ENCODE measurements at places on chromosomes 2 and 18.

DNA sequence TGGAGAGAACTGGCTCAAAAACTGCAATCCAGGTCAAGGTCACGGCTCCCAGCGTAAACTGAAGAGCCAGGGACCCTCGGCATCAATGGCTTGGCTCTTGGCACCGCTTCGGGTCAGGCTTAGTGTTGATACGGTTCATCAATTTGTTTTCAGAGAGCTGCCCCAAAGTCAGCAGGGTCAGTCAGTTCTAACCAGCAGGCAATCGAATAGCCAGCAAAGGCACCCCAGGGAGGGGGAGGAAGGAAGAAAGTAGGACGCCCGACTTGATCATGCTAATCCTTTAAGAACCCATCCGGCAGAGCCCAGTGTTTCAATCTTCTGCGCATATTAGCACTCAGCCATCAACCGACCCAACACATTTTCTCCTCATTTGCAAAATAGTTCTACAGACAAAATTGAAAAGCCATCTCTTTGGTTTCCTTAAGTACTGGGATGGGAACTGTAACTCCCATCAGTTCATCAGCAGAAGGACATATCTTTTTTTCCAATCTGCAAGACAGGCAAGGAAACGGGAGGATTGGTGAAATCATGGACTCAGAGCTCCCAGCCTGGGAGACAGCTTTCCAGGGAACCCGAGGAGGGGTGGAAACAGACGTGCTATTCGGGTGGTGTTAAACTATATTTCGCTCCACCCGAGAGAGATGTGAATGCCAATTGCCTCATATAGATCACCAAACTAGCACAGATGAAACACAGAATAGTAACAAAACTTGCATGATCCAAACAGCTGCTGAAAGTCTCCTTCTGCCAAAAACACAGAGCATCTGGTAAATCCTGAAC, 40.7 kb upstream of the CABLES1 start:
- no peak for DNase-seq

GRCh38 chr2:121810959-121811853, 55.8 kb downstream of the TSN start:
- DNase-seq: peak; percentile 64

GRCh38 chr18:9824952-9825371, 60.8 kb upstream of the TXNDC2 start:
- no peak for DNase-seq

DNA sequence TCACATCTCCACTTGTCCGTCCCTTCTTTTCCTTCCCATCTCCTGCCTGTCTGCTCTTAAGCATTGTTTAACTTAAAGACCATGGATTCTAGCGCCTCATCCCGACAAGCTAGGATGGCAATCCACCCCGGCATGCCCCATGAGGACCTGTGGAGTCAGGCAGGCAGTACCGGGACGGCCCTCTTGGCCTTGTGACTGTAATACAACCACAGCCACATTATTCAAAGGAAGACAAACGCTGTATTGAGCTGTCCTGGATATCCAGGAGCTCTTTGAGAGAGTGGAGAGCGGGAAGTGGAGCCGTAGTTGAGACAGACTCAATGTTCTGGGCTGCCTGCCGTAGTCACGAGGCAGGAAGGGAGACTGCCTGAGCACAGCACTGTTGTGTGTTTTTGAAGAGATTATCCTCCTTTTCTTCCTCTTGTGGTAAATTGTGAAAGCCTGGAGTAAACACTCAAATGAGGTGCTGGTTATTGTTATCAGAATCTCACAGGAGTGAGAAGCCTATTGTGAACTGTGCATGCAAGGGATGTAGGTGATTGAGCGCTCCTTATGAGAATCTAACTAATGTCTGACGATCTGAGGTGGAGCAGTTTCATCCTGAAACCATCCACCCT, 929.8 kb upstream of the CNTNAP5 start:
- no peak for DNase-seq

DNA sequence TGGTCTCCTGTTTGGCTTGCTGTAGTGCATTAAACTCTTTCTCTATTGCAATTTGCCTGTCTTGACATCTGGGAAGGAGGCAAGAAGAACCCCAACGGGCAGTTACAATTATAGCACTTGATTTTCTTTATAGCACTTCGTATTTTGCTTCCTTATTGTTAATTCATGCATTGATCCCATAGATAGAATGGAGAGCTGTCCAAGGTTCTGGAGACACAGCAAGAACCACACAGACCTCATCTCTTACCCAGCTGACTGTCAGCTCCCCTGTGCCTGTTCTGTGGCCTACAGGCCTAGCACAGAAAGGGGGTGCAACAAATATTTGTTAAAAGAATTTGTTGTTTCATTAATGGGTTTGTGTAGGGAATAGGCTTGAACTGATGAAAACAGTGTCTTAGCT, 194.3 kb downstream of the GALNT1 start:
- no peak for DNase-seq

GRCh38 chr2:54274781-54275242, 18.8 kb upstream of the TSPYL6 start:
- peak; percentile 45 for DNase-seq

GRCh38 chr2:88159955-88160415, 10.2 kb upstream of the THNSL2 start:
- DNase-seq: peak; percentile 58

- DNase-seq: no peak
Observed at GRCh38 chr2:43038696-43039094, 187.7 kb downstream of the ZFP36L2 start.

- DNase-seq: no peak
Observed at GRCh38 chr2:181420259-181421130, 36.7 kb upstream of the ITGA4 start.

DNA sequence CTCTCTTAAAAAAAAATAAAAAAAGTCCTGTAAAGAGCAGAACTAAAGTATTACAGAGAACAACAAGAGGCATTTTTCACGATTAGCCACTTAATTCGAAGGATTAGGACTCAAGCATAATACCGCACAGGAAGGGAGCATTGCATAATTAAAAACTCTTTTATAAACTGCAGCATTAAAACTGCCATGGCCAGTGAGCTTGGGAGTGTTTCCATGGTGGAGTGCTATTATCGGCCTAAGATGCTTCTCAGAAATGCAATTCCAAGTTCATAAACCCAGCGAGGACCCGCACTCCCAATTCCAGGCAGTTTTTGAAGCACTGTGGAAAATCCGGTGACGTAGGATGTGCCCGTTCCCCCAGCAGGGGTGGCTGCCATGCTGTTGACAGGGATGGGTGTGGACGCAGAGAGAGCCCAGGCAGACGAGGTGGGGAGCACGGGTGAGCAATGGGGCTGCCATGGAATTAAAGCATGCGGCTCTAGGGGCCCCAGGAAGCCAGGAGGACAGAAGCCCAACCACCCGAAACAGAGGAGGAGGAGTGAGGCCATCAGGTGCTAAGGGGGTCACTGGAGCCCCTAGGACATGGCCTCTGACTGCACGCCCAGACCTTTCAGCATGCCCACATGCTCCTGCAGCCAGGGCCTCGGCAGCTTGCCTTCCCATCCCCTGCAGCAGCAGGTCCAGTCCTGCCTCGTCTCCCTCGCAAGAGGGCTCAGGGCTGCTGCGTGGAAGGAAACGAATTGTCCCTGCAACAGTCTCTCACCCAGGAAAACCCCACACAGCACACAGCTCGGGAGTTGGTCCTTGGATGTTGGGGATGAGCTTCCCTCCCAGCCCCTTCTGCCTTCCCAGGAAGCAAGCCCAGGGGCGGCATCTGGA, 233.4 kb downstream of the NDUFA10 start:
- no peak for DNase-seq

- DNase-seq: peak; percentile 95
Observed at GRCh38 chr2:229489016-229489415, 217.9 kb upstream of the PID1 start.

DNA sequence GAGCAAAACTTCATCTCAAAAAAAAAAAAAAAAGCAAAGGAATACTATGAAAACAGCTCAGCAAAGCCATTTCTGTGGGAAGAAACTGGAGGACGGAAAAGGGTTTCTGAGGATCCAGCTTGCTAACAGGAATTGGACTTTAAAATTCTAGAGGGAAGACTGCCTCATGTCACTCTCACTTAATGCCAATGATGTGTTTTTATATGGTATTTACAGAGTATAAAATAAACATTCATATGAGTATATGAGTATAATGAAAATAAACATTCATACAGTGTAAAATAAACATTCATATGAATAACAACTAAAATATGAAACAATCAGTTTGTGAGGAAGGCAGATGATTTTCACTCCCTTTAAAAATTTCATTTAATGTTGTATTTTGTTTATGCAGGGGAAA, 43.9 kb downstream of the CHMP3 start:
- no peak for DNase-seq

GRCh38 chr18:41587976-41588375, 367.1 kb upstream of the PIK3C3 start:
- no peak for DNase-seq

- DNase-seq: no peak
Observed at GRCh38 chr2:127046579-127046978, 60.4 kb downstream of the BIN1 start.

DNA sequence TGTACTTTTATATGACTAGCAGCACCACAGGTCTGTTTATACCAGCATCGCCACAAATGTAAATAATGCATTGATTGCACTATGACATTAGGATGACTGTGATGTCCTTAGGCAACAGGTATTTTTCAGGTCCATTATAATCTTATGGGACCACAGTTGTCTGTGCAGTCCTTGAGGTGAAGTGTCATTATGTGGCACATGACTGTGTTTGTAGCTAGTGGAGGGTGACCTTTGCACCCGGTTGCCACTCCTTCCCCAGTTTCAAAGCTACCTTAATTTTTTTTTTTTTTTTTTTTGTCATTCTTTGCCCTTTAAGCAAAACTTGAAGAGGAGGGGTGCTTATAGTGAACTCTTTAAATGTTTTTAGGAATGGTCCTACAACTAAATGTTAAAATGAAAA, 386.4 kb downstream of the THSD7B start:
- no peak for DNase-seq

DNA sequence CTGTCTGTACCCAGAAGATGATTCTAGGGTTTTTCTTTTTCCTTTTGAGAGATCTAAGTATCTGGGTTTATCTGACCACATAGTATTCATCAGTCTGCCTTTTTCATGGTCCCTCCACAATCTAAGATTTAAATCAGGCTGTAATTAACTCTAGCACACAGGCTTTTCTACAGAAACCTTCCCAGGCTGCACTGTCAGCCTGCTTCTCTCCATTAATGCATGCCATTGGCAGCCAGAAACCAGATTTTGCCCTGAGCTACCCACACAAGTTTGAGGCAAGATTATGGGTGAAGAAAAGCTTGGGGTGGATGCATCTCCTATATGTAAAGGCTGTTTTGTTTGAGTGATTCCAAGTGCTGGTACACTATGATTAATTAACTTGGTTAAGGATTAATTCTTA, 45.7 kb upstream of the EML4 start:
- no peak for DNase-seq

DNA sequence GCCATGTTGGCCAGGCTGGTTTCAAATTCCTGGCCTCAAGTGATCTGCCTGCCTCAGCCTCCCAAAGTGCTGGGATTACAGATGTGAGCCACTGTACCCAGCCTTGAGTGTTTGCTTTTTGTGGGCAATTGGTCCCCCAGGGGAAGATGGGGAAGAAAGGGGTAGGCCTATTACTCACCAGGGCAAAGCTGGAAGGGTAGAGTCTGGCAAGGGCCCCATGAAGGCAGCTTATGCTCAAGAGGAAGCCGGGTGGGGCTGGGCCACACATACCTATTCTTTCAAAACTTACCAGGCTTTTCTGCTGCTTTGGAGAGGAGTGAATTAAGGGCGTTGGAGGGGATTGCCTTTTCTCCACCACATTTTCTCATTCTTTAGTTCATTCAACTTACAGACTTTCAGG, 24.5 kb upstream of the CD28 start:
- DNase-seq: peak; percentile 41

GRCh38 chr2:165294912-165295311, 55.7 kb downstream of the SCN2A start:
- no peak for DNase-seq

GRCh38 chr18:24270937-24271380, 126.7 kb downstream of the OSBPL1A start:
- DNase-seq: peak; percentile 48

DNA sequence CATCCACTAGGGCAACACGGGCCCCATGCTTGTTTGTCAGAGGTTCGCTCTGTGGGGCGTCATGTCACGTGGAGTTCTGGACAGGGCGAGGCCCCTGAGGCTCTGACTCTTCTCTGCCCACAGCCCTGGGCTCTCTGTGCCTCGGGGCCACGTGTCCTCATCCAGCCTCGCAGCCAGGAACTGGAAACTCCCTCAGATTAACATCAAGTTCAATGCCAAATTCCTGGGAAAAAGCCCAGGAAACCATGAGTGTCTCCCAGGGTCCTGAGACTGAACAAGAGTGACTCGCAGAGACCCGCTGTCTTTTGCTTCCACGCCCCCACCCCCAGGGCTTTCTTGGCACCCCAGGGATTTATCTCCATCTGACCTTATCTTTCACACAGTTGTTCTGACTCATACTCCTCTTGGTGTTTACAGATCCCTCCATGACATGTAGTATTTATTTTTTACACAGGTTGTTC, 174.0 kb upstream of the PIEZO2 start:
- DNase-seq: peak; percentile 98

DNA sequence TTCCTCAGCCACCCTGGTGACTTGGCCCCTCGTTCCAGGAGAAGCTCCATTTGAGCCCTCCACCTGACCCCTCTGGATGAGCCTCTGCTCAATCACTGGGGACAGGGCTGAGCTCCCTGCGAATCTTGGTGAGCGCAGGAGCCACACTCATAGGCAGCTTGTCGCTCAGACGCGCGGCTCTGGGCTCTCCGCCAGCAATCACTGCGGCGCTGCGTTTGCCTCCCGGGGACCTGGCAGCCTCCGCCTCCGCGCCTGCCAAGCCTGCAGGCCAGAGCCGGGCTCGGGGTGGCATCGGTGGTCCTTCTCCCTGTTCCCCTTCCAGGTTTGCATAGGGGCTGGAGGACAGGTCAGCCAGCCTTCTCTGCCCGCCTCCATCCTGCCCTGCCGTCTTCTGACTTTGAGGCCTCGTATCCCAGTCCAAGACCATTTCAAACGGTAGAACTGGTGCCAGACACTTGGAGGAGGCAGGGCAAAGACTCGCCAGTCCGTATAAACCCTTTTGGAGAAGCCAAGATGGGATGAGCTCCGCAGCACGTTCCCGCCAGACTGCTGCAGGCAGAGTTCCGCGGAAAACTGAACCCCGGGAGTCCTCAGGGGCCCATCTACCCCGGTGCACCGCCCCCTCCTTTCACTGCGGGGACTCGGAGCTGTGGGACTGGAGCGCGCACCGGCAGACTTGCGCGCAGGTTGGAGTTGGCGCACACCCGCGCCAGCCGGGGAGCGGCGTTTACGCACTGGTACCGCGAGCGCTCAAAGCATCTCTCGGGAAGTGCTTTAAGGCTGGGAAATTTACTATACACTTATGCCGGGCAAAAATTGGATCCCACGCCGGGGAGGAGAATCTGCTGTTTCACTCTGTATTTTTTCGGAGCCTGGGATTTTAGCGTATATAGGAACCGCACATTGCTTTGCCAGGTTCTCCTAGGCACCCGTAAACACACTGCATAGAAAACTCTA, 1.1 kb upstream of the TACR1 start:
- DNase-seq: peak; percentile 56

- DNase-seq: no peak
Observed at GRCh38 chr2:60410456-60411146, 142.9 kb downstream of the BCL11A start.

GRCh38 chr2:236959036-236959435, 126.7 kb upstream of the COPS8 start:
- no peak for DNase-seq

GRCh38 chr2:64629329-64629781, 24.4 kb downstream of the SERTAD2 start:
- DNase-seq: no peak
